ENCODE measurements at places on chromosomes 2 and 18.

DNA sequence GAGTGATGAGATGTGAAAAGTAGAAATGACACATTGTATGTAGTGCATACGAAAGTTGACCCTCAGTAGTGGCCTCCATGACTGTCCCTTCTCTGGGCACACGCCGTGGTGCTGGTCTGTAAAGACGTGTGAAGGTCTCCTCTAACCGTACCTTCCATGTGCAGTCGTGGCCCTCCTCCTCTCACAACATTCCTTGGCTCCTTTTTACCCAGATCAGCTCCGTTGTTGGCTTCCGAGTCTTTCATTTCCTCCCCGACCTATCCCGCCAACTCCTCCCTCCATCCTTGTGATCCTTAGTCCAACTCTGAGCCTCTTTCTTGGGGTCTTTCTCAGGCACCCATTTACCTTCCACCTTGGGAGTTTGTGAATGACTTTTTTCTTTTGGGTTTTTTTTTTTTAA, 160.4 kb upstream of the BCL2L11 start:
- DNase-seq = no peak

DNA sequence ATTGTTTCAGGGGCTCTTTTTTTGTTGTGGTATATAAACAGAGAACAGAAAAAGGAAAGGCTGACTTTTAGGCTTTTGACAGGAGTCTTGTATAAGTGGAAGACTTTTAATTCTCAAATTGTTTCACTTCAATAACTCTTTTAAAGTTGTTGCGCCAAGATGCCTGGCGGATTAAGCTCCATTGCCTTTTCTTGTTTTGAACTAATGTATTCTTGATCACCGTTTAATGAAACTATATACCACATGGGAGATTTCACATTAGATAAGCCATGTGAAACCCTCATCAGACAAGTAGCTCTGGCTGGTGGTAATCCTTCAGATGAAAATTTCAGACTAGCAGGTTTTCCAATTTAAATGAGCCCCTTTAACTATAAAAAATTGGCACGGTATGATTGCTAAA, 257.4 kb downstream of the CCDC178 start:
- no peak for DNase-seq

DNA sequence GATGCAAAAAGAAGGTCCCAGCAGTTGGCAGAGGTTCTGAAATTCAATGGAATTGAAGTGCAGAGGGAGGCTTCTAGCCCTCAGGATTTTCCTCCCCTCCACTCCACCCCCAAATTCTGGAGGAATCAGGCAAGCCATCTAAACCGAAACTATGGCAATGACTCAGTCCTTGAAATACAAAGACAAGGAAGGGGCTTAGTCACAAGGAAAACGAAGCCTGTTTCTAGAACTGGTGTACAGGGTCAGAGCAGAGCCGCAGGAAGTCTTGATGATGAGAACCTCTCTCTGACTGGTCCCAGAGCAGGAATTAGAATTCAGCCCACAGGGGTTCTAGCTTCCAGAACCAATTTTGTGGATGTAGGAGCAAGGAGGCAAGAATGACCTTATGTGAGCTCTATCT, 111.7 kb upstream of the SCN1A start:
- DNase-seq = peak; percentile 83

DNA sequence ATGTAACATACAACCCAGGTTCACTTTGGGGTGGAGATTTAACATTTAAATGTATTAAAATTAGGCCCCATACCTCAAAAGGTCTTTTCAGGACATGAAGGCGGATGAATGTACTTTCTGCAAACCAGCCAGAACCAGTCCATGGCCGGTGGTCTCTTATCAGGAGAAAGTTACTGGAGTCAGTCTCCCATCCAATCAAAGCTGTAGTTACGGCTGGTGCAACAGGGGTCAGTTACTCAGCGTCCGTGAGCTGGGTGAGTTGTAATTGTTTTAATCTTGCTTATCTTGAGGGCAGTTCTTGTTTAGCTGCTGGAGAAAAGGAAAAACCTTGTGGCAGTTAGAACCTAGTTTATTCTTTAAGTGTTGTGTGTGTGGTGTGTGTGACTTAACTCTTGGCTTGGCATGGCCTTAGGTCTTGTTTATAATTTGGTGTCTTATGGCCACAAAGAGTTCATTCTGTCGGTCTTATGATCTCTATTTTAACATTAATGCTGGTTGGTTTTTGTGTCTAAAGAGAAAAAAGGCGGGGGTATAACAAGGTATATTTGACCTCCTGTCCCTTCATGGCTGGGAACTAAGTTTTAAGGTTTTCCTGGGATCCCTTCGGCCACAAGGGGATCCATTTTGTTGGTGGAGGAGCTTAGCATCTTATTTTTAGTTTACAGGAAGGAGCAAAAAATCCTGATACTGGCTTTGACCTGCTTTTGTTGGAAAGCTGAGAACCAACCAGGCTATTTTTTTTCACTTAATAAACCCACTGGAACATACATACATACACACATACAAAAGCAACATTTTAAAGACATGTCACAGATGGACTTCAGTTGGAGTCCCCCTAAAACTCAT, 143.5 kb upstream of the NCK2 start:
- peak; percentile 54 for DNase-seq

DNA sequence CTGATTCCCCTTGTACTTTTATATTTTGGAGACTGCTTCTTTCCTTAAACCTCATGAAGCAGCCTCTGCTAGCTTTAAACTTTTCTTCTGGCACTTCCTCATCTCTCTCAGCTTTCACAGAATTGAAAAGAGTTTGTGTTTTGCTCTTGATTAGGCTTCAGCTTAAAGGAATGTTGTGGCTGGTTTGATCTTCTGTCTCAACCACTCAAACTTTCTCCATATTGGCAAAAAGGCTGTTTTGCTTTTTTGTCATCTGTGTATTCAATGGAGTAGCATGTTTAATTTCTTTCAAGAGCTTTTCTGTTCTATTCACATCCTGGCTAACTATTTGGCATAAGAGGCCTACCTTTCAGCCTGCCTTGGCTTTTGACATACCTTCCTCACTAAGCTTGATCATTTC, 36.3 kb upstream of the MSTN start:
- DNase-seq = peak; percentile 22

DNA sequence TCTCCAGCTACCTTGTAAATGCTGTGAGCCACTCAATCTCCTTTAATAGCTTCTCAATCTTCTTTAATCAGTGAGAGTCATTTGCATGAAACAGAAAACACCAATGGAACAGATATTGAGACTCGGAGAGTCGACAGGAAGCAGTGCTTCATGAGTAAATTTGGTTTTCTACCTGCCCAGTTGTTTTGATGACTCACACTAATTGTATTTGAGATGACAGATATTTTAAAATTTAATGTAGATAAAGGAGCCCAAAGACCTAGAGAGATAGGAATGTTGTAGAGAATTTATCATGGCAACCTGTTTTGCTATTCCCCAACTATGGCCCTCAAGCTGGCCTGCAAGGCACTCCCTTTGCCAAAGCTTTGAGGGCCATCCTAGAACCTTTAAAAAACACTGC, 119.1 kb downstream of the CDC42EP3 start:
- no peak for DNase-seq

DNA sequence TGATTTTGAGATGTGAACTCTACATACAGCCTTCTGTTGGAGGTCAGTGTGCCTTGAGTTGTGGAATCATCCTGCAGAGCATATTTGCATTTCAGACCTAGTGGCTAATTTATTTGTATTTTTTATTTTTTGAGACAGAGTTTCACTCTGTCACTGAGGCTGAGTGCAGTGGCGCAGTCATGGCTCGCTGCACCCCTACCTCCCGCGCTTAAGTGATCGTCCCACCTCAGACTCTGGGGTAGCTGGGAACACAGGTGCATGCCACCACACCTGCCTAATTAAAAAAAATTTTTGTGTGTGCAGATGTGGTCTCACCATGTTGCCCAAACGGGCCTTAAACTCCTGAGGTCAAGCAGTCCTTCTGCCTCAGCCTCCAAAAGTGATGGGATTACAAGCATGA, 104.4 kb downstream of the ASXL3 start:
- DNase-seq = no peak

GRCh38 chr18:47978603-47979002, 48.1 kb upstream of the SMAD2 start:
- no peak for DNase-seq

DNA sequence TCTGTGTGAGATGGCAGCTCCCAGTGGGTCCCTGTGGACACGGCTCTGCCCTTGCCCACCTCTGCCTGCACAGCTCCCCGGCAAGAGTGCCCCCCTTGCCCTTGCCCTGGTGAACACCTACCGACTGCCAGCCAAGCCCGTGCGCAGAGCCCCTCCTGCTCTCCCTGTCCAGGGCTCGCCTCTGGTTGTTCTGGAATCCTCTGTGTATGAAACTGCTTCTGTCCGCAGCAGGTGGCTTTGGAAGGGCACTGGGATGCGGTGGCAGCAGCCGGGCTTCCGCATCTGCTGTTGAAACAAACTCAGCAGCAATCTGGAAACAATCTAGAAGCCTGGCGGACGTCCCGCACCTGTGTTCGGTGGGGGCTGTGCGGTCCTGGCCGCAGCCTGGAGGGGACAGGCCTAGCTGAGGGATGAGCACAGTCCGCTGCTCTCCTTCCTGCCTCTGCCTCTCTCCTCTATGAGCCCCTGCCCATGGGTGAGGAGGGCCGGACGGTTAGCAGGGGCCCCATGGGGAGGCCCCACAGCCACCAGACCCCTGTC, 34.0 kb upstream of the KLF11 start:
- DNase-seq = no peak

DNA sequence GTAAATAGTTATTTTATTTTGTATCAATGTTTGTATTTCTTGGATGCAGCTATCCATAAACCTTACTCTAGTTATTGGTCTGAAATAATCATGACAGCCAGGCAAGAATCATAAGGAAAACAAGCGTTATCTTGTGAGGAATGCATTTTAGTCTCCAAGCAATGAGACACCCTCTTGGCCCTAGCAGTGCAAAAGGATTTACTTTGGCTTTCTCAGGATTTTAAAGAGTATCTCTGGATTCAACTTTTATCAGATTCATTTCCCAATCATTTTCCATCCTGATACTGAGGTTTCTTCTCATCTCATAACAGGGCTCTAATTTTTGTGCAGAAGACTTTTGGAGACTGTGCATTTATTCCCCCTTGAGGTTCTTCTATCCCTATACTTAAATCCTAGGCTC, 480.8 kb downstream of the TMX3 start:
- DNase-seq = peak; percentile 90

DNA sequence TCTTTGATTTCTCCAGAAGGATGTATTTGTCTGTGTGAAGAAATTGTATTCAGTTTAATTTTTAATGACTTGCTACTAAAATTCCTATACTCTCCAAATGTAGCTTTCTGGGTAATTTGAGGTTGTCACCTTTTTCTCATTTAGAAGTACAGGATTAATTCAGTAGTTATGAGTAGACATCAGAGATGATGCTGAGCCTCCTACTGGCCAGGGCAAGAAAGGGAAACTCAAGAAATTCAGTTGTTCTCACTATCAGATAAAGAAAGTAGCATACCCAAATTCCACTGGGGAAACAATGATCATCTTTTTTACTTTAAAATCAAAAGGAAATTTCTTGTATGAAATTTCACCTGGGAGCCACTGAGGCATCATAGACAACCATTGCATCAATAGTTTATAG, 199.4 kb downstream of the SATB2 start:
- DNase-seq = no peak

- DNase-seq = peak; percentile 82
Observed at GRCh38 chr2:180124273-180125139, 117.4 kb upstream of the CWC22 start.

DNA sequence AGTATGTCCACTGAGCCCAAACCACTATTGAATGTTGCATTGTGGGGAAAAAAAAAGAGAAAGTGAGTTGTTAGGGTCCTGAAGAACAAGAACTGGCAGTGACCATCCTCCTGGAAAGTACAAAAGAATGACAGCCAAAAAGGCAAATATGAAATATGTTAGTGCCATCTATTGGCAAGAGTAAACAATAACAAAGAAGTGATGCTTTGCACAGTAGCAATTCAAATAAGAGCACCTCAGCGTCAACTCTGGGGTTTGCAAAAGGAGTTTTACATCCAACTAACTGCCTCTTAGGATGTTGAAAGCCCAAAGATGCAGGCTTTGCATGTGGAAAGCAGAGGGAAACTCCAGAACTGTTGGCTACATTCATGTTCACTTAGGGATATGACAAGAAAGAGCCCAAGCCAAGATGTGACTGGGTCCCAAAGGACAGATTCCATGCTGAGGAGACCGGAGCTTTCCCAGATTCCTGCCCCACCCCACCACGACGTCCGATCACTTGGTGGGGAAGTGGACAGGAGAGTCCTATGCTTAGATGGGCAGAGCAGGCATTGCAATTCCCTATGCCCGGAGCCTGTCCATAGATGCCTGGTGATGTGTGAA, 15.6 kb downstream of the TRABD2A start:
- DNase-seq = peak; percentile 38

- no peak for DNase-seq
Observed at GRCh38 chr2:226408141-226408540, 391.5 kb downstream of the IRS1 start.

DNA sequence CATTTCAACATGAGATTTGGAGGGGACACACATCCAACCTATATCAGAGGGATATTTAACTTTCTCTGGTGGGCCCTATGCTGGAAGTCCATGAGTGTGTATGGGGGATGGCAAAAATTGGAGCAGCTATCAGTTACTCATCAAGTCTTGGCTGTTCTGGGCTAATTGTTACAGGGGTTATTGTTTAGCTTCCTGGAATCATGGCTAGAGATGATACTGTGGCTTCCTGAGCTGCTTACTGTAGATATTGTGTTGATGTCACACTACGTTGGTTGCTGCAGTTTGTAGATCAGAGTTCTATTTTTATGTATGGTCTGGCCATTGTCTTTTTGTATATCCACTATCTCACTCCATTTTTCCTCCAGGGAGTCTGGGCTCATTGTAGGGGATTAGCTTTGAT, 20.9 kb upstream of the IL1R2 start:
- no peak for DNase-seq

- no peak for DNase-seq
Observed at GRCh38 chr2:175048275-175048674, 43.1 kb upstream of the CHN1 start.

DNA sequence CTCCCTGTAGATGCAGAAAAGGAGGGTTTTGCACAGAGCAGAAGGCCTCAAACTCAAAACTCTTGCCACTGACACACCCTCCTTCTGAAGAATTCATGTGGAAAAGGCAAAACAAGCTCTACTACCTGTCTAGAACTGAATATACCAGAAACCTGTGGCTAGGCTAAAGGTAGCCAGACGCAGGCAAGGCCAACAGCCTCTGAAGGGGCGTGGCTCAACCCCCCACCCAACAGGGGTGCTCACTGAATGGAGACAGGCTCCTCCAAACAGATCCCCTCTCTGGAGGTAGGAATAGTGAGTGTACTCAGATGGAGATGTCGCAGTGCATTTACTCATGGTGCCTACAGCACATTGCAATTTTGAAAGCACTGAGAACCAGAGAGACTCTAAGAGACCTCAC, 3.0 kb upstream of the STK17B start:
- DNase-seq = no peak

DNA sequence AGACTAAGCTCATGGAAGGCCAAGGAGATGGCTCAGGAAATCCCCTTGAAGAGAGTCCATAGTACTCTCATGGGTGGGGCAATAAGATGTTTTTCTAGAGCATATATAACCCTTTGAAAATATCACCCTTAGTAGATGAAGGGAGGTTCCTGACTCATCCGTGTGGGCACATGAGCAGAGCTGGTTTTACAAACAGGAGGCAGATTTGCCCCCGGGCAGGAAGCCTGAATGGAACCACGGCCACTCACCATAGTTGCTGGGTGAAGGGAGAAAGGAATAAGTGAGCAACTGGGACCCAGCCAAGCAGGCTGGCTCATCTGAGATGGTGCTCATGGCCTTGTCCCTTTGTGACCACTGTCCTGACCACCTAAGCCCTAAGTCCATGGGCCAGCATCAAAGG, 29.0 kb upstream of the MAPRE3 start:
- DNase-seq = no peak

GRCh38 chr2:11365096-11365879, 20.9 kb upstream of the ROCK2 start:
- no peak for DNase-seq

Data from fibroblast of the aortic adventitia (primary cell).